ENCODE measurements at places on chromosomes 6 and 20. TPM values are rescaled to one million over a fixed set of nuclear protein-coding genes. Genes with fewer than 3 reads are reported as not detected.

The SLC17A2 gene
- total RNA-seq = not detected

The BMP2 gene
- total RNA-seq = 8.8 TPM

The PCNA gene
- 134 TPM for total RNA-seq

The SNX14 gene
- total RNA-seq = 155 TPM

Data from aortic smooth muscle cell (primary cell).